Heart right ventricle (tissue), 16 donors: ENCODE measurements at places on chromosomes 13 and 19. TPM values are rescaled to one million over a fixed set of nuclear protein-coding genes. Genes with fewer than 3 reads are reported as not detected.
A peak's percentile ranks its signal among the peaks of the same experiment; 100 is the strongest.

GRCh38 chr13:42395086-42395821, 123.3 kb downstream of the AKAP11 start:
- H3K27me3 ChIP-seq: no peaks in the 10 kb centered on the region
- H3K36me3 ChIP-seq: no peaks in the 10 kb centered on the region
- no peak overlapping the region for H3K27ac ChIP-seq
- no peak overlapping the region for H3K4me3 ChIP-seq

DNA sequence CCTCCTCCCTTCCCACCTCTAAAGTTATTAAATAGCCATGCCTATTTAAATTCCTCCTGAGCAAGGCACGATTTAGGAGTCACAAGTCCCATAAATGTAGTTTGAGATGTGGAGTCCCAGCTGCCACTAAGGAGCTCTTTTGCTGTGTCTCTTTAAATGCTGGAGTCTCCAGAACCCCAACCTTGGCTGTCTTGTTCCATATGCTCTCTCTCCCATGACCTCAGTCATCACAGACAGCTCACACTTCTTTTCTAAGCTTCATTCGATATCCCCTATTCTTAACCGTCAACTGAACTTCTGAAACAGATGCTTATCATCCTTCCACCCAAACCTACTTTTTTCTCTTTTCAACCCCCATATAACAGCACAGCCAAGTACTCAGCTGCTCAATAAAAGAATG, 197.1 kb downstream of the VWA8 start:
- H3K36me3 ChIP-seq: no peaks in the 10 kb centered on the region
- DNase-seq: no peak
- H3K4me1 ChIP-seq: no peaks in the 10 kb centered on the region
- no peaks in the 10 kb centered on the region for H3K27me3 ChIP-seq
- H3K4me3 ChIP-seq: no peak overlapping the region
- H3K27ac ChIP-seq: no peak overlapping the region

- peaks cover 27% of the 10 kb centered on the region for H3K4me1 ChIP-seq
- peak overlapping the region; percentile 20 for H3K27ac ChIP-seq
- peak; percentile 58 for DNase-seq
- peaks cover 21% of the 10 kb centered on the region for H3K36me3 ChIP-seq
Observed at GRCh38 chr19:16417660-16418596, 53.8 kb downstream of the EPS15L1 start.

- H3K27me3 ChIP-seq: no peaks in the 10 kb centered on the region
- peaks cover 34% of the 10 kb centered on the region for H3K36me3 ChIP-seq
- no peaks in the 10 kb centered on the region for H3K4me1 ChIP-seq
- no peak overlapping the region for H3K4me3 ChIP-seq
Observed at GRCh38 chr19:616747-617526, 16.4 kb downstream of the POLRMT start.

DNA sequence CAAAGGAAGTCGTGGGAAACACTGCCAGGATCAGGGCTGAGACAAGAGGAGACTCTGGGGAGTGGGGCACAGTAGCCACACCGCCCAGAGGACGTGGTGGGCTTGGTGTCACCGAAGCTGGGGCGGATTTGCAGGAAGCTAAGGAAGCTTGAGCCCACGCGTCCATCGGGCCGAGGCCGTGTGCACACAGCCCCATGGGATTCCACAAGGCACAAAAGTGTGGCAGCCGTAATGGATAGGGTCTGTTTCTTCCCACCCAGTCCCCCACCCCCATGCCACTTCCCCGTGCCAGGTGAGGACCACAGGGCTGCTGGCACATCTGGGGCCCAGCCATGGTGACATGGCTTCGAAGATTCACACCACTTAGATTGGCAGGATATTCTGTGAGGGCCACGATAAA, 153.2 kb upstream of the SPACA7 start:
- H3K27ac ChIP-seq: no peak overlapping the region
- no peak for DNase-seq
- no peaks in the 10 kb centered on the region for H3K27me3 ChIP-seq
- H3K4me1 ChIP-seq: no peaks in the 10 kb centered on the region
- H3K4me3 ChIP-seq: no peak overlapping the region

DNA sequence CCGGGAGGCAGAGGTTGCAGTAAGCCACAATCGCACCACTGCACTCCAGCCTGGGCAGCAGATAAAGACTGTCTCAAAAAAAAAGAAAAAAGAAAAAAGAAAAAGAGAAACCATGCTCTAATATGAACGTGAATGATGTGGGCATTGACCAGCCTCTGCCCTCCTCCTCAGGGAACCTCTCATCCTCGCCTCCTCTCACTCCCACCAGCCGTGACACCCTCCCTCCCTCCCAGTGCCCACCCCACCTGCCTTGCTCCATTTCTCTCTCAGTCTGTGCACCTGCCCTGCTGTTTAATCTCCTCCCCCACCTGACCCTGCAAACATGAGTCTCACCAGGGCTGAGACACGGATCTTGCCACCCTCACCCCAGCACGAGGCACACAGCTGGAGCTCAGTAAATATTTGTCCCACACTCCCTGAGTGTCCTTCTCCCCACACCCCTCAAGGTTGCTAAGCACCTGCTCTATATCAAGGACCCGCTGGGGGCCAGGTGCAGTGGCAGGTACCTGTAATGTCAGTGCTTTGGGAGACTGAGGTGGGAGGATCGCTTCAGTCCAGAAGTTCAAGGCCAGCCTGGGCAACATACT, 7.5 kb upstream of the BCAT2 start:
- no peak for DNase-seq
- H3K4me1 ChIP-seq: peaks cover 5% of the 10 kb centered on the region
- no peaks in the 10 kb centered on the region for H3K27me3 ChIP-seq

Gene AMH
- total RNA-seq: 0.17 TPM

DNA sequence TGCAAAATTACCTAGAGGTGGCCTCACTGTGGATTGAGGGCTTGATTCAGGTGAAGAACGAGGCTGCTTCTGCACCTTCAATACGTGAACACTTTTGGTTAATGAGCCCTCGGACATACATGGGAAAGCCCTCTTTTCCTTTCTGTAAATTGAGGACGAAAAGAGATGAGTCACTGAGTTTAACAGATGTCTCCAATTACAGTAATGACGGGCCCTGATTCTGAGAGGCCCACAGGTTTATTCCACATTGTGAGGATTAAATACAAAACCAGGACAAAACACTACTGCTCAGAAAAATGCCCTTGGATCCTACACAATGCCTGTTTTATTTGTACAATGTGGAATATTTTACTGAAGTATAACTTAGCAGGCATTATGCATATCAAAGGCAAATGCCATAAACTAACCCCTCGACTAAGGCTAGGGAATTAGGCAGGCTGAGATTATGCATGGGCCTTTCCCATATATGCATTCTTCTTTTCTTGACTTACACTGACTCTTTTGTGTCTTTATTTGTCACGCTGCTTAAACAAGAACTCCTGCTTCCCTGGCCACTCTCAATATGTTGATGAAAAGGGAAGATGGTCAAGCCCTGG, 819.9 kb downstream of the OLFM4 start:
- H3K27me3 ChIP-seq: no peaks in the 10 kb centered on the region
- no peak for DNase-seq
- no peak overlapping the region for H3K4me3 ChIP-seq
- no peaks in the 10 kb centered on the region for H3K4me1 ChIP-seq
- no peak overlapping the region for H3K27ac ChIP-seq
- H3K36me3 ChIP-seq: no peaks in the 10 kb centered on the region

Gene FGF22
- 0.36 TPM for total RNA-seq

GRCh38 chr19:5536337-5536894, 31.3 kb downstream of the TINCR start:
- peak overlapping the region; percentile 35 for H3K27ac ChIP-seq
- peaks cover 7% of the 10 kb centered on the region for H3K4me1 ChIP-seq
- no peaks in the 10 kb centered on the region for H3K36me3 ChIP-seq
- H3K4me3 ChIP-seq: no peak overlapping the region
- peaks cover 32% of the 10 kb centered on the region for H3K27me3 ChIP-seq

Gene RGS9BP
- 9.7 TPM for total RNA-seq

DNA sequence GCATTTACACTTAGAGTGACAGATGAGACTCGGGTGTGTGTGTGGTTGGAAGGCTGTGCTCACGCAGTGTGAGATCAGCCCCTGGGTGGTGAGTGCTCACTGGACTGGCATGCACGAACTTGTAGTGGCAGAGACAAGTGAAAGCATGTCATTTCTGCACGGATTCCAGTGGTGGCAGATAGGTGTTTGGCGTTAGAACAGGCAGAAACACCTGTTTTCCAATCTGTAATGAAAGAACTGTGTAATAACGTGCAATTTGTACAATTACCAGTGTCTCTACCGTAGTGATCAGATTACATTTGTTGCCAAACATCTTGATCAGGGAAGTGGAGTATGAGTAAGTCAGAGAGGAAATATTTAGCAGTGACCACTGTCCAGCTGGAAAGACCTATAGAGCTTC, 8.2 kb downstream of the LAMP1 start:
- H3K36me3 ChIP-seq: peaks cover 47% of the 10 kb centered on the region
- no peaks in the 10 kb centered on the region for H3K27me3 ChIP-seq
- peaks cover 6% of the 10 kb centered on the region for H3K4me1 ChIP-seq
- no peak overlapping the region for H3K27ac ChIP-seq
- DNase-seq: no peak
- no peak overlapping the region for H3K4me3 ChIP-seq

Gene ZNF714
- total RNA-seq: 6.1 TPM

Gene FCHO1
- total RNA-seq: 1.2 TPM

DNA sequence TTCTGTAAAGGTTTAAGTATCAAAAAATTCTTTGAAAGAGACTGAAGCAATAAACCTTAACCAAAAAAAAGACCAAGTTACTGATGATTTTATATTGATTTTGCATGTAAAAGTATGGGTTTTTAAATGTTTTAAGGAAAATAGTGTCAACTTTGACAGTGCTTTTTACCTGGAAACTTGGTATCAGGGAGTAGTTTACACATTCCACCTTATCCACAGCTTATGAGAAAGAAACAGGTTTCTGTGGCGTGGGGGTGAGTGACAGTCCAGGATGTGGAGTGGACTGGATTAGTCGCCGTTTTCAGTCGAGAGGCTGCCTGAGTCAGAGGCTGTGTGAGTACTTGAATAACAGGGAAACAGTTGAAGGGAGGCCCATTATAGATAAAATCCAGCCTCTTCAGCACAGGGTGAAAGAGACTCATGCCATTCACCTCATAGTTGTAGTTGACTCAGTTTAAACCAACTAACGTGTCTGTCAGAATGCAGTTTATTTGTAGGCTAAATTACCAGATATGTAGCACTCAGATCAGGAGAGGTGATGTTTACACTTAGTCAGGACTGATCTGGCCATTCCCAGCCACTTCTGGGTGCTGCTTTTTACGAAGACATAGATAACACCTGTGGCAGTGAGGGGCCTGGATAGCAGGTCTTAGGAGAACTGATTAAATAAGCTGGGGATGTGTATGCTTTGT, 595 bp upstream of the GPR183 start:
- peaks cover 28% of the 10 kb centered on the region for H3K36me3 ChIP-seq
- no peaks in the 10 kb centered on the region for H3K27me3 ChIP-seq
- H3K27ac ChIP-seq: peak overlapping the region; percentile 46
- peak overlapping the region; percentile 52 for H3K4me3 ChIP-seq
- H3K4me1 ChIP-seq: peaks cover 16% of the 10 kb centered on the region

DNA sequence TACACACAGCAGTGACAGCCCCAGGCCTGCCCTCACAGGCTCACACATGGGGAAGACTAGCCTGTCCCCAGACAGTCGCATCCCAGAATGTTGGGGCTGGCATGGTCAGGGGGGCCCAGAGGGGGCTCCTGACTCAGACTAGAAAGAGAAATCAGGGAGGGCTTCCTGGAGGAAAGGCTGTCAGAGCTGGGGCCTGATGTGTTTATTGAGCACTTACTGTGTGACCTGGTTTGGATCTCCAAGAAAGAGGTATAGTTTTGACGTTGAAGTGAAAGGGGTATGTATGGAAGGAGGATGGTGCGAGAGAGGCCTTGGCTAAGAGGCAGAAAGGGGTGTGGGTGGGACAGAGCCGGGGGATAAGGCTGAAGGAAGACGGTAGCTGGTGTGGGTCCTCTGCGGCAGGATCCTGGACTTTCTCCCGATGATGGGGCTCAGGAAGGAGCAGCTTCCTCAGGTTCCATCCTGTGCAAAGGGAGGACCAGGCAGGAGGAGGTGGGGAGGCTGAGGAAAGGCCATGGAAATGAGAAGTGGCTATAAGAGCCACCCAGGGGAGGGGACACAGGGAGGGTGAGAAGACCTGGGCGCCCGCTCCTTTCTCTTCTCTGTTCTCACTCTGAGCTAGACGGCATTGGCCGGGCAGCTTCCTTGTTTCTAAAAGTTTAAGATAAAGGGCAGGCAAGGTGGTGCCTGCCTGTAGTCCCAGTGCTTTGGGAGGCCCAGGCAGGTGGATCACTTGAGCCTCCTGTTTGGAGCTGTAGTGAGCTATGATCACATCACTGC, 16.1 kb upstream of the BCL3 start:
- DNase-seq: no peak
- no peaks in the 10 kb centered on the region for H3K27me3 ChIP-seq
- H3K4me1 ChIP-seq: no peaks in the 10 kb centered on the region
- H3K4me3 ChIP-seq: no peak overlapping the region
- H3K27ac ChIP-seq: no peak overlapping the region

Gene RFPL4AL1
- total RNA-seq: not detected

DNA sequence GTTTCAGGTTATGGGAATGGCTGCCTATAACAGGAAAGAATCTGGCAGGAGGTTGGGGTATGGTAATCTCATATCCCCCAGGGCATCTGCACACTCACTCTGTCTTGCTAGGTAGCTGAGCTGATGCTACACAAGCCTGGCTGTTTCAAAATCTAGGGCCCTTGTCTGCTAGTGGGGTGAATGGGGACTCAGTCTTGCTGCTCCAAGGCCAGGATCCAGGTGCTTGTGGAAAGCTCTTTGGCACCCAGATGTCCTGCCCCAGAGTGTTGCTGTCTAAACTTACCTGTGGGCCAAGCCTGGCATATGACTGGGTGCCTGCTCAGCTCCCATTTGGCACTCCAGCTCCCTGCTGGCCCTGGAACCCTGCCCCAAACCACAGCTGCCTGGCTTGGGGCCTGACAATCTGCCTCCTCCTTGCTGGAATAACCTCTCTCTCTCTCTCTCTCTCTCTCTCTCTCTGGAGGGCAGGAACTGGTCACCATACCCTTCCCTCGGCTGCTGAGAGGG, 158.1 kb upstream of the TSC22D1 start:
- no peaks in the 10 kb centered on the region for H3K36me3 ChIP-seq
- no peaks in the 10 kb centered on the region for H3K27me3 ChIP-seq
- H3K4me1 ChIP-seq: no peaks in the 10 kb centered on the region
- H3K4me3 ChIP-seq: no peak overlapping the region
- peak overlapping the region; percentile 26 for H3K27ac ChIP-seq

Gene VSIG10L
- 0.85 TPM for total RNA-seq

Gene ZNF699
- total RNA-seq: 3.7 TPM

DNA sequence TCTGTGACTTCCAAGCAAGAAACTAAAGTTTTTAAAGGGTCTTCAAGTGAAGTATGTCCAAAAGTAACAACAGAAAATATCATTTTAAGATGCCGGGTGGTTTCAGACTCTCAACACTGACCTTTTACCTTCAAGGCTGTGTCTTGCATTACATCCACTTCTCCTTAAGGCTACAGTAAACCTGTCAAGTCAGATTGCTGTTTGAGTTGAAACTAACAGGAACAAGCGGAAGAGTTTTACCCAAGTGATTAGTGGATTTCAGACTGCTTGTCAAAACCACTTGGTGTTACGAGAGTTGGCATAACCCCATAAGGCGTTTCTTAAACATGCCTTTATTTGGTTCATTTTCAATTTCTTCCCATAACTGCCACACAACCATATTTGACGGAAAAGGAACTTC, 283.1 kb downstream of the DCT start:
- H3K4me3 ChIP-seq: no peak overlapping the region
- H3K27me3 ChIP-seq: no peaks in the 10 kb centered on the region
- DNase-seq: no peak
